ENCODE measurements at places on chromosomes 16 and 17. TPM values are rescaled to one million over a fixed set of nuclear protein-coding genes. Genes with fewer than 3 reads are reported as not detected.

Gene GNG13
- total RNA-seq = not detected

Gene GCGR
- total RNA-seq = not detected

Gene RAP1GAP2
- 5.3 TPM for total RNA-seq

Gene SLFN13
- 6.2 TPM for total RNA-seq

Gene AFMID
- total RNA-seq = 29.0 TPM

Gene ASGR1
- 1.2 TPM for total RNA-seq
